ENCODE measurements at places on chromosomes 12 and 14. TPM values are rescaled to one million over a fixed set of nuclear protein-coding genes. Genes with fewer than 3 reads are reported as not detected.

The RNASE1 gene
- polyA plus RNA-seq = not detected

The BDKRB1 gene
- polyA plus RNA-seq = not detected

The ALG10 gene
- polyA plus RNA-seq = 9.1 TPM

The EFS gene
- 0.92 TPM for polyA plus RNA-seq

The LRP1-AS gene
- not detected for polyA plus RNA-seq

The TAS2R31 gene
- polyA plus RNA-seq = 4.0 TPM

Measured in neural cell (in vitro differentiated cells).